ENCODE measurements at places on chromosomes 16 and 17.

GRCh38 chr16:8168016-8168415, 422.3 kb downstream of the TMEM114 start:
- no peak for DNase-seq

DNA sequence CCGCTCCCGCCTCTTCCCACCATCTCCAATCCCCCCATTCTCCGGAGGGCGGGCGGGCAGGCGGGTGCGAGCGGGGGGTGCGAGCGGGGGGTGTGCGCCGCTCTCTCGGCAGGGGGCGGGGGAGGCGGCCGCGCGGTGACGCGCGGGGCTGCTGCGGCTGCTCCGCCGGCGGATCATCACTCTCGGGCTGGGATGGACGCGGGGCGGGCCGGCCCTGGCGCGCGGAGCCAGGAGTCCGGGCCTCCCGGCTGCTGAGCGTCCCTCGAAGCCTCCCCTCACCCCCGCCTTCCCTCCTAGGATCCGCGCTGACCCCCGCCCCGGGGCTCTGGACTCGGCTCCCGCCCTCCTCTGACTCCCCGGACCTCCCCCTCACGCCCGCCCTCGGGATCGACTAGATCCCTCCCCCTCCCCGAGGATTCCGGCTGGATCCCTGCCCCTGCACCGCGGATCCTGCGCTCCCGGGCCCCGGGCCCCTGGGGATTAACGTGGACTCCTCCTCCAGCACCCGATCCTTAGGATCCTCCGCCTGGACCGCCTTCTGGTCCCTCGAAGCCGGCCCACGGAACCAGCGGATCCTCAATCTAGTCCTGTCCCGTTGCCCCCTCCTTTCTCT, 946 bp upstream of the TMEM256 start:
- DNase-seq, result no peak

DNA sequence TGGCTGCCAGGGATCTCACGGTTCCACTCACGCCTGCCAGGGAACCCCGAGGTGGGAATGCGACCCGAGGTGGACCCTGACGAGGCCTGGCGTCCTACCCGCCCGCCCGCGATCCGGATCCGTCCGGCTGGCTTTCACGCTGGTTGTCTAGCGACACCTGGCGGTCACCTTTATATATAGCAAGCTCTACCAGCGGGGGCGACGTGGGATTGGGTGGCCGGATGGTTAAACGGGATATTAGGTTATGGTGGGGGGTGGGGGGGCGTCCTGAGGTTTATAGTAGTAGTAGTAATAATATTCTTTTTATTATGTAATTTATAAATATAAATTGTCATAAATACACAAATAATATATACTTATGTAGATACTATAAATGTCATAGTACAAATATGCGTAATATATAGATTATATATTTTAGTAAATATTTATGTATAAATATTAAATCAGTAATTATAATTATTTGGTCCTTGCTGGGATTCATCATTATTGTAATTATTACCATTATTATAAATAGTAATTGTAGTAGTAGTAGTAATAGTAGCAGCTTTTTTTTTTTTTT, 136.9 kb downstream of the KCNJ12 start:
- peak; percentile 52 for DNase-seq

- no peak for DNase-seq
Measured at GRCh38 chr17:3926860-3927627, 10.8 kb upstream of the P2RX1 start.

DNA sequence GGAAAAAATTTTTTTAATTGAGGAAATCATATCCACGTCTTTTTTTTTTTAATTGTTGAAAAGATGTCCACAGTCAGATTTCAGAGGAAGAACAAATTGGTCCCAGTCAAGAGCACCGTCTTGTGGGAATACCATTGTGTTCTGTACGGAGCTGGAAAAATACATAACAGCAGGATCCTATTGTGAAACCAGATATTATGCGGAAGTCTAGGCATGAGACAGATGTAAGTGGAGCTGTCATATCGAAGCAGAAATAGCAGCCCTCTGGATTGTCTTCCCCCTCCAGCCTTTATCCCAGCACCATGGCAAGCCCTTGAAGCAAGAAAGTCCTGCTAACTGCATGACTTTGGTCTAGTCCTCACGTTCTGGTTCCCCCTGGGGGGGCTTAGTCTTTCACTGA, 391.6 kb upstream of the ASIC2 start:
- DNase-seq, result no peak

Data from NCI-H1694 (cell line).